ENCODE measurements at places on chromosomes 5 and 9. TPM values are rescaled to one million over a fixed set of nuclear protein-coding genes. Genes with fewer than 3 reads are reported as not detected.
A peak's percentile ranks its signal among the peaks of the same experiment; 100 is the strongest.

MEIKIN gene
- not detected for total RNA-seq

GRCh38 chr5:74266836-74267235 lies 373.7 kb downstream of the ENC1 start:
- DNase-seq, result no peak

DNA sequence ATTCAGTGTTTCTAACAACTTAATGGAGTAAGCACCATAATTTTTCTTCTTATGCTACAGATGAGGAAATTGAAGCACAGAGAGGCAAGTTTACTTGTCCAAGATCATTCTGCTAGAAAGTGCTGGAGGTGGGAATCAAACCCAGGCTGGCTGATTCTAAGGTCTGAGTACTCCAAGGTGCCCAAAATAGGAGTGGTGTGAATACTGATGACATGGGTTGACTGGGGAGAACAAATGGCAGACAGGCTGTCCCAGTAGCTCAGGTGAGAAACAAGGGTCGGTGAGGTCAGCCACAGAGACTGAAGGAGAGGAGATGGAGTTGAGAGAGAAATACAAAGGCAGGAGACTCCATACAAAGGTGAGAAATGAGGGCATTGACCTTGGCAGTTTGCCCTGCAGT lies 144.5 kb upstream of the EGFLAM start:
- DNase-seq, result no peak

- no peak for DNase-seq
Observed at GRCh38 chr9:81772144-81772543, 82.8 kb upstream of the TLE1 start.

- peak; percentile 32 for DNase-seq
Observed at GRCh38 chr9:133558191-133559126, 24.0 kb downstream of the ADAMTSL2 start.

GRCh38 chr9:74330487-74331214 lies 166.5 kb upstream of the RORB start:
- DNase-seq, result no peak

DNA sequence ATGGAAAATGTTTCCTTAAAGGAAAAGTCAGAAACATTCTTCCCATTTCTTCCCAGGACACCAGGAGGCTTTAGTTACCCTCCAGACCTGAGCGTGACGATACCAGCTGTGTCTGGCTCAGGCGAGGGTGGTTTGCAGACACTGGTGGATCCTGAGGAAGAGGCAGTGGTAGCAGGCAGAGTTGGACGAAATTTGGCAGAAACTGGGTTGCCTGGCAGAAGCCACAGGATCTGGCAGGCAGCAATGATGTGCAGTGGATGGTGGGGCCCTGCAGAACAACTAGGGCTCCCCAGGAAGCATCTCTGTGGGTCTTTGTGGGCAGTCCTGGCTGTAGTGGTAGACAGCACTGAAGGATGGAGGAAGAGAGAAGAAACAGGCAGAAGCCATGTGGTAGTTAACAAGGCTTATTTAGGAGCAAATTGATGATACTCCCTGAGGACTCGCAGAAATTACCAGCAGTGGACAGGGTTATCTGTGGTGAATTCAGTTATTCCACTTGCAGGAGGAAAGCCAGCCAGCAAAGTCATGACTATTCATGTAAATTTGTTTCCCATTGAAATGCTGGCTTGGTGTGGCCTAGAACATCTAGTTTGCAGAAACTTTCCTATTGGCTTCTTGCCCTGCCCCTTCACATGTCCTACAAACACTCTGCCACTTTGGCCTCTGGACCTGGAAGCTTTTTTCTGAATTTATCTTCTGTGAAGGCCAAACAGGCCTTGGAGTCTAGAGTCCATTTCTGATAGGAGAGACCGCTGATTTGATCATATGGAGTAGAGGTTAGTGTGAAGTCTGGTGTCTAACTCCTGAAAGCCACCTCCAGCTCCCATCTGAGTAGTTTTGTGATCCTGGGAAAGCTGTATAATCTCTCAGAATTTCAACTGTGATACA lies 212.0 kb downstream of the DMRT2 start:
- no peak for DNase-seq

GRCh38 chr9:8252445-8252844 lies 452.9 kb upstream of the DMAC1 start:
- DNase-seq, result no peak

All from GM12878 (cell line).